ENCODE measurements at places on chromosomes 11 and 22. TPM values are rescaled to one million over a fixed set of nuclear protein-coding genes. Genes with fewer than 3 reads are reported as not detected.

Gene KCNK4
- total RNA-seq = not detected

Gene NCF4
- total RNA-seq = 0.56 TPM

Gene RNF26
- 53.6 TPM for total RNA-seq

- no peak for DNase-seq
- H3K4me1 ChIP-seq = peaks cover 19% of the 10 kb centered on the region
- no peak overlapping the region for H3K27ac ChIP-seq
- H3K36me3 ChIP-seq = peaks cover 28% of the 10 kb centered on the region
Observed at GRCh38 chr11:44137057-44137456, 41.6 kb downstream of the EXT2 start.

DNA sequence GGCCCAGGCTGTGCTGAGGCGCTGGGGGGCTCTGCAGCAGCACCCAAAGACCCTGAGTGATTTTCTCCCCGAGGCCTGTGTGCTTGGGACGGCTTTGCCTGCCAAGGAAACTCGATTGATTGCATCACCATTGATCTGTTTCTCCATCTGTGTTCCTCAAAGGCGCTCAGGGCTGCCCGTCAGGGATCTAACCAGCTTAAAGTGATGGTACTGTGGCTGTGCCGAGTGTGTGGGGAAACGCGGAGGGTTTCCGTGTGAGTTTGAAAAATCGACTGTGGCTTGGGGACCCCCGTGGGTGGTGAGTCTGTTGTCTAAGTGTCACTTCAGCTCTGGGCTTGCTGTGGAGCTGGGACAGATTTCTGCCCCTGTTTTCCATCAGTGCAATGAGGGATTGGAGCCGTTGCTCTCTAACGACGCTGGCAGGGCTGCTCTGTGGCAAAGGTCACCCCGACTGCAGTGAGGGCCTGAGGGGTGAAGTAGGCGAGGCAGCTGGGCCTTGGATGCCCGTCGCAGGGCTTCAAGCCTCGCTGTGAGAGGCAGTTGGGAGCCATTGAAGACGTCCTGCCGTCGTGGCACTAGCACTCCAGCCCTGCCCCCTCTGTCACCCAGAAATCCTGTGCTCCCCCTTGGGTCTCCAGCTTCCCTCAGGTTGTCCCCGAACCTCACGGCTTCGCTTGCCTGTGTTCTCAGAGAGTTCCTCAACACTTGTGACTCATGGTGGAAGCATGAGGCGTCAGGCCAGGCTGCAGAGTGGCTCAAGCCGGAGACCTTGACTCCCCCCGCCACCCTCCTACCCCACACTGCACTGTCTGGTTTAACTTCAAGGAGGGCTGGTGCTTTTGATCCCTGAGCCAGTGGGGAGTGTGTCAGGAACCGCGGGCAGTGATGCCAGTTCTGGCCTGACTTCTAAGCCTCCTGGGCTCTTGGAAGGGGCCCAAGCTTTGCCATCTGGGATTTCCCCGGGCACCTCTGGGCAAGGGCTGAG lies 21.8 kb downstream of the CACNA1I start:
- H3K27ac ChIP-seq = no peak overlapping the region
- DNase-seq = no peak
- no peak overlapping the region for H3K4me3 ChIP-seq
- no peaks in the 10 kb centered on the region for H3K4me1 ChIP-seq

DNA sequence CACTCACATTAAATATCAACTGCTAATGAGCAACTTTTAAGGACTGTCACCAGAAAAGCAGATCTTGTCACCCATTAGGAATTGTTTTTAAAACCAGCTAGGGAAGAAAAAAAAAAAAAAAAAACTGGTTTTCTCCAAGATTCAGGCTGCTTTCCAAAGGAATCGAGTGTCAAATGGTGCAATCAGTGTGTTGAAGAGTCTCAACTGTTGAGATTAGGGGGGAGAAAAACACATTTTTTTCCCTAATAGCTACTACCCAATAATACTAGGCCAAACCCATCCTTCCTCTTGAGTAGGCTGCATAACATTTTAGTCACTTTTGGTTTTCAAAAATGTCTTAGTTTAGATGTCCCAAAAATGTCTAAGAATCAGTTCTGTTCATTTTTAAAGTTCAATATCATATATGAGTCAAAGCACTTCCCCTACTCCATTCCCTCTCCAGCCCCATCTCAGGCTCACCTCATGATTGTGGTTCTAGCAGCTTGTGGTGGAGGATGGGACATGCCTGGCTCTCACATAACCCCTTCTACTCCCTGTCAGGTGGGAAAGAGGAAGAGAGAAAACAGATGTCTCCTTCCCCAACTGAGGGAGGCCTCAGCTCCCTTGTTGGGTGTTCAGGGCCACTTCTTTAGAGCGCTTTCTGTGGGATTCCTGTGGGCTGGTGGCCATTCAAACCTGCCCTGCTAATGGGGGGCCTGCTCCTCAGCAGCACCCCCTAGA lies 193.6 kb downstream of the CWF19L2 start:
- H3K4me1 ChIP-seq = no peaks in the 10 kb centered on the region
- H3K27me3 ChIP-seq = no peaks in the 10 kb centered on the region
- H3K27ac ChIP-seq = no peak overlapping the region
- DNase-seq = no peak
- H3K4me3 ChIP-seq = no peak overlapping the region

- H3K36me3 ChIP-seq = no peaks in the 10 kb centered on the region
- peak overlapping the region; percentile 40 for H3K4me3 ChIP-seq
- peaks cover 54% of the 10 kb centered on the region for H3K4me1 ChIP-seq
- H3K27me3 ChIP-seq = no peaks in the 10 kb centered on the region
- peak overlapping the region; percentile 65 for H3K27ac ChIP-seq
- peak; percentile 77 for DNase-seq
Observed at GRCh38 chr11:65553301-65554001, 4.7 kb downstream of the LTBP3 start.

DNA sequence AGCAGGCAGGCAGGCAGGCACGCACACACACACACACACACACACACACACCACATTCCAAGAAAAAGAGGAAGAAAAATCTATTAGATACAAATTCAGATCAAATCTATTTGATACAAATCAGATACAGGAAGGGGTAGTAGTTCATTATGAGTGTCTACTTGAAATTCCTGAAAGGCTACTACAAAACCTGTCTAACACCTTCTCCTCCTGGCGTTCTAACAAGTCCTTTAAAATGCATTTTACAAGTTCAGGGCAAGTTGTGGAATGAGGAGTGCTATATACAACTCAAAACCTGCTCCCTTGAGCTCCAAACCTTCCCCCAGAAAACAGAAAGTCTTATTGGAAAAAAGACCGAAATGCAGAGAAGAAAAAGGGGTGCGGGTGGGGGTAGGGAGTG lies 476 bp downstream of the ARHGAP32 start:
- H3K27me3 ChIP-seq = no peaks in the 10 kb centered on the region
- H3K36me3 ChIP-seq = no peaks in the 10 kb centered on the region
- no peaks in the 10 kb centered on the region for H3K4me1 ChIP-seq
- H3K27ac ChIP-seq = no peak overlapping the region
- no peak overlapping the region for H3K4me3 ChIP-seq
- no peak for DNase-seq

DNA sequence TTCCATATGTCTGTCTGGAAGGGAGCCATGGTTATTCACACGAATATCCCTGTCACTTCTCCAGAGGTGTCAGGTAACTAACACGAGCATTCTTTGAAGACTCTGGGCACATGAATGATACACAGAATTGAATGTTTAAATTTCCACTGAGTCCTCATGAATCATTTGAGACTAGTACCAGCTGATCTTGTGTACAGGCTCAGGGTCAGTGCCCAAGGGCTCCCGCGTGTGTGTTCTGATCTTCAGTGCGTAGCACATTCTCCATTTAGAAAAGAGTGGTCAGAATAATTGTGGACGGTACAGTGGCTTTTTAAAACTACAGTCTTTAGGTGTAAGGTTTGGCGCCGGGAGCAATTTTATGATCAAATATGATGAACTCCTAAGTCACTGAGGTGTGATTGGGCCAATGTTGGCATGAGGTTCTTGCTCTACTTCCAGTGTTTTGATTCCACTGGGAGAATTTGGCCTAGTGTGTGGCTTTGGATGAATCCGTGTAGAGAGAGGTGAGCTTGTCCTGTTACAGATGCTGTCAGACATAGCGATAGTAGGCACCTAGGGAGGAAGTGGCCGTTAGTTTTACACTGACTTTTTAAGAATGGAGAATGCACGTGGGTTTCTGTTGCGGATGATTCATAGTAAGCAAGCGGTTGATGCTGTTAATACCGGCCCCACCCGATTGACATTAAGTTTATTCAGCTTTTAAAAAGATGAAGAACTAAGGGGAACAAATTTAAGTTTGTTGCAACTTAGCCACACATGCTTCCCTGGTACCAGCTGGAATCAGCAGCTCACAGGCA lies 22.2 kb downstream of the NUP50 start:
- H3K4me1 ChIP-seq = no peaks in the 10 kb centered on the region
- H3K4me3 ChIP-seq = no peak overlapping the region
- no peak for DNase-seq
- peaks cover 49% of the 10 kb centered on the region for H3K36me3 ChIP-seq

- DNase-seq = no peak
- H3K4me3 ChIP-seq = no peak overlapping the region
- no peak overlapping the region for H3K27ac ChIP-seq
- H3K36me3 ChIP-seq = no peaks in the 10 kb centered on the region
Observed at GRCh38 chr22:36922105-36922608, 8.7 kb downstream of the CSF2RB start.

GRCh38 chr11:117933930-117934329 lies 4.7 kb upstream of the TMPRSS13 start:
- no peaks in the 10 kb centered on the region for H3K36me3 ChIP-seq
- no peak overlapping the region for H3K27ac ChIP-seq
- DNase-seq = no peak
- H3K27me3 ChIP-seq = peaks cover 19% of the 10 kb centered on the region

DNA sequence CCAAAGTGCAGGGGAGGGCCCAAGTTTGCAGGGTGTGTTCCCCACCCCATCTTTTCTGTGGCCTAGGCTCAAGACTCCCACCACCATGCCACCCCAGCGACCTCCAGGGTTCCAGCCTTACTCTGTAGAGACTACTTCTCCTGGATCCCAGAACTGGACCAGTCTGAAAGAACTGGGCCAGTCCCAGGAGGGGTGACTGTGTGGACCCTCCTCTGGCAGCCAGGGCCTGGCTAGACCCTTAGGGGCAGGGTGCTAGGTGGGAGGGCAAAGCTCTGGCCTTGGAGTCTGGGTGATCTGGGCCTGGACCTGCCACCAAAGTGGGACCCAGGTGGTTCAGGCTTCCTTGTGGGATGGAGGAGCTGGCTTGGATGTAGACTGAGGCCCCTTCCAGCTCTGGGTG lies 41.8 kb upstream of the ACCSL start:
- no peak for DNase-seq
- H3K36me3 ChIP-seq = no peaks in the 10 kb centered on the region
- no peak overlapping the region for H3K27ac ChIP-seq
- H3K4me3 ChIP-seq = no peak overlapping the region

GRCh38 chr11:8638300-8638699 lies 44.2 kb downstream of the TRIM66 start:
- no peak overlapping the region for H3K4me3 ChIP-seq
- H3K27me3 ChIP-seq = no peaks in the 10 kb centered on the region
- H3K27ac ChIP-seq = no peak overlapping the region
- H3K4me1 ChIP-seq = peaks cover 2% of the 10 kb centered on the region
- DNase-seq = peak; percentile 58
- H3K36me3 ChIP-seq = peaks cover 17% of the 10 kb centered on the region

DNA sequence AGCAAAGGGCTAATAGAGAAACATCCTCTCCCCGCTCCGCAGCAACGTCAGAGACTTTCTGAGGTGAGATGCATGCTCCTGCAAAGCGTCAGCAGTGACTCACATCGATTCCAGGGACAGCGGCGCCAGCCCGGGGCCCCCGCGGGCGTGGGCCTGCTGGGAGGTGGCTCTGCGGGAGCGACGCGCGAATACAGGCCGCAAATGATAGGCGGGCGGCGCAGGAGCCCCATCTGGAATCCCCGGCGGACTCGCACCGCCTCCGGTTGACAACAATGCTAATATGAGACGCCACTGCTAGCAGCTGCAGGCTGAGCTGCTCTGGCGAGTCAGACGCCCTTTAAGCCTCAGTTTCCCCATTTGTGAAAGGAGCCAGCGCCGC lies 557 bp downstream of the RANGAP1 start:
- no peaks in the 10 kb centered on the region for H3K27me3 ChIP-seq
- peak; percentile 69 for DNase-seq
- H3K4me3 ChIP-seq = peak overlapping the region; percentile 96
- H3K27ac ChIP-seq = peak overlapping the region; percentile 97
- peaks cover 12% of the 10 kb centered on the region for H3K4me1 ChIP-seq

DNA sequence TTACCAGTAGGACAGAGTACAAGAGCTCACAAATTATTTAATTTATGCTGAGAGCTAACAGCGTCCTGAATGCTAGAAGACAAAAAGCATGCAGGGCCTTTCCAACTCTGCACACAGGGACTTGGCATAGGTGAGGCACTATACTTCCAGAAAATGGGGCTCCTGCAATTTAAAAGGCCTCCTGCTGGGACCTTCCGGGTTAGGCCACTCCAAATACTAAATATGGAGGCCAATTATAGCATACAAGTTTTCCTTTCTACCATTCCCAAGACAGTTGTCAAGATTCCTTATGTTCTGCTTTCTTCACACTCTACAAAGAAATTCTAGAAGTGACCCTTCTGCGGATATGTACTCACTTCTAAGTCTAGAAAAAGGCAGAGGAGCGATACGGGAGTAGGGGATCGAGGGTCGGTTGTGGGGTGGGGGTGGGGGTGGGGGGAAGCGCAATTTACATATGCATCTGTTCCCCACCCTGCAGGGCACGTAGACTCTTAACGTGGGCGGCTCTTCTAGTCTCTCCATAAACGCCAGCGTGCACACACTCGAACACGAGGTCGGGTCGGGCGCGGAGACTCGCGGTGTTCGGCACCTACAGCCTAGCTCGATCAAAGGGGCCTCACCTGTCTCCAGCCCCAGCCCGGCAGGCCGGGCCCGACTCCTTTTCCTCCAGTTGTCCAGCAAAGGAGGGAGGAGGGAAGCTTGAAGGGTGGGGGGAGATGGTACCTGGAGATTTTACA lies 728 bp downstream of the DCUN1D5 start:
- peak overlapping the region; percentile 91 for H3K27ac ChIP-seq
- peaks cover 29% of the 10 kb centered on the region for H3K36me3 ChIP-seq

- H3K36me3 ChIP-seq = no peaks in the 10 kb centered on the region
- no peaks in the 10 kb centered on the region for H3K27me3 ChIP-seq
- no peak overlapping the region for H3K4me3 ChIP-seq
- DNase-seq = no peak
- H3K27ac ChIP-seq = no peak overlapping the region
Observed at GRCh38 chr22:46120420-46120737, 29.9 kb upstream of the PPARA start.

GRCh38 chr22:30485362-30485988 lies 13.7 kb upstream of the SEC14L3 start:
- H3K4me1 ChIP-seq = peaks cover 8% of the 10 kb centered on the region
- H3K36me3 ChIP-seq = no peaks in the 10 kb centered on the region
- H3K4me3 ChIP-seq = no peak overlapping the region
- 0 out of 2 replicates have a peak, but pooled peaks cover 11% of the 10 kb centered on the region for H3K27me3 ChIP-seq
- H3K27ac ChIP-seq = no peak overlapping the region

- DNase-seq = no peak
- H3K4me3 ChIP-seq = no peak overlapping the region
- peaks cover 31% of the 10 kb centered on the region for H3K4me1 ChIP-seq
- H3K36me3 ChIP-seq = no peaks in the 10 kb centered on the region
Observed at GRCh38 chr11:75035256-75035655, 46.5 kb downstream of the NEU3 start.

GRCh38 chr11:36380296-36381014 lies 84.4 kb downstream of the PRR5L start:
- no peak for DNase-seq
- H3K4me3 ChIP-seq = no peak overlapping the region
